Calu3 (cell line): ENCODE measurements at places on chromosomes 3 and 15. TPM values are rescaled to one million over a fixed set of nuclear protein-coding genes. Genes with fewer than 3 reads are reported as not detected.
A peak's percentile ranks its signal among the peaks of the same experiment; 100 is the strongest.

CSPG4 gene
- total RNA-seq = 0.05 TPM in 1 of 2 replicates, not detected in the other

C3orf49 gene
- total RNA-seq = not detected in 2 replicates

ARNT2 gene
- 1.3 and 3.6 TPM in 2 replicates for total RNA-seq

MRAS gene
- total RNA-seq = 12.7 and 13.2 TPM in 2 replicates

AADACL2 gene
- total RNA-seq = not detected in 2 replicates

PTX3 gene
- 1.8 and 2.9 TPM in 2 replicates for total RNA-seq

- no peak overlapping the region for H3K27ac ChIP-seq
- no peaks in the 10 kb centered on the region for H3K36me3 ChIP-seq
- H3K4me1 ChIP-seq = no peaks in the 10 kb centered on the region
- H3K27me3 ChIP-seq = no peaks in the 10 kb centered on the region
- DNase-seq = no peak
Observed at GRCh38 chr3:87848003-87848402, 210.8 kb downstream of the CGGBP1 start.

DNA sequence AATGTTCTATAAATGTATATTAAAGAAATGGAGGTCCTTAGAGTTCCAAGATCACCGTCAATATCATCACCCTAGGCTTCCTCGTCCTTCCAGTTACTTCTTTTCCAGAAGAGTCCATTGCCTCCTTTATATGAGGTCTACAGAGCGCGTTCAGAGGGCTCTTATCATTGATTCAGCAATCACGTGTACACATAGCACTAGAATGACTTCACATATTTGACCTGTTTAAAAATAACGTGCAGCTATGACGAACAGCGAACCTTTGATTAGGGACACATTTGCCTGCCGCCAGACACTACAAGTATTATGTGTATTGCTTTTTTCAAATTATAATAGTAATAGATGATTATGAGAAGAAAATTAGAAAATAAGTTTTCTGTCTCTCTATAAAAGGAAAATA, 26.0 kb downstream of the IGF1R start:
- no peak for DNase-seq
- no peak overlapping the region for H3K4me3 ChIP-seq
- peaks cover 53% of the 10 kb centered on the region for H3K4me1 ChIP-seq
- no peaks in the 10 kb centered on the region for H3K27me3 ChIP-seq
- peak overlapping the region; percentile 14 for H3K27ac ChIP-seq
- H3K36me3 ChIP-seq = peaks cover 5% of the 10 kb centered on the region

- DNase-seq = no peak
- no peak overlapping the region for H3K27ac ChIP-seq
- H3K4me3 ChIP-seq = no peak overlapping the region
- H3K4me1 ChIP-seq = no peaks in the 10 kb centered on the region
- H3K27me3 ChIP-seq = no peaks in the 10 kb centered on the region
Observed at GRCh38 chr15:25989327-25989726, 126.2 kb upstream of the ATP10A start.

- DNase-seq = no peak
- no peak overlapping the region for H3K27ac ChIP-seq
- no peak overlapping the region for H3K4me3 ChIP-seq
- H3K36me3 ChIP-seq = no peaks in the 10 kb centered on the region
- peaks cover 21% of the 10 kb centered on the region for H3K27me3 ChIP-seq
Observed at GRCh38 chr3:134938029-134938525, 143.0 kb downstream of the EPHB1 start.

GRCh38 chr15:95718441-95718840, 612.1 kb upstream of the NR2F2 start:
- no peak overlapping the region for H3K27ac ChIP-seq
- no peaks in the 10 kb centered on the region for H3K27me3 ChIP-seq
- no peak for DNase-seq
- H3K4me3 ChIP-seq = no peak overlapping the region

DNA sequence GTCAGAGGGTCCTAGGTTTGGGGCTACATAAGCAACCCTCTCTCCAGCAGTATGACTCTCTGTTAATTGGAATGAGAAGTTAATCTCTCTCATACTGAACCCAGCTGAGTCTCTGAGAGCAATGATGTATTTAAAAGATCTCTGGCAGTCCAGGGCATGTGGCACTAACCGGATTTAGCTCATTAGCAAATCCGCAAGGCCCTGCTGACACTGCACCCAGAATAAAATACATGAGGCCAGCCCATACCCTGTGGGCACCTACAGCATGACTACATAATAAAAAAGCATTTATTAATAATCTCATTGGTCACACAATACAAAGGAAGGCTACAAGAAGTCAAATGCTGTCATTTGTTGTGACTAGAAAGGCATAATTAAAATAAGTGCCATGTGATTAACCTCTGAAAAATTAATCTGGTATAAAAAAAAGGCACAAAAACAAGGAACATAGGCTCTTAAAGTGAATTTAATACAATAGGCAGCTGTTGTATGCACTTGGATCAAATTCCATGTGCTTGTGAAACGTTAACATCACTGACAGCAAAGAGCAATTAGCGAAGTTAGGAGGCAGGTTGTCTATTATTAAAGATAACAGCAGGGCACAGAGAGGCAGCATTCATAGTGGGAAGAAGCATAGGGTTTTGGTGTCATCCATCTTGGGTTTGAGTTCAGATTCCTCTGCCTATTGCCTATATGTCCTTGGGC, 381.2 kb downstream of the WDR72 start:
- no peaks in the 10 kb centered on the region for H3K27me3 ChIP-seq

- no peaks in the 10 kb centered on the region for H3K27me3 ChIP-seq
- no peak for DNase-seq
- H3K4me3 ChIP-seq = no peak overlapping the region
Observed at GRCh38 chr15:101013201-101013550, 94.0 kb downstream of the LRRK1 start.

GRCh38 chr15:98881526-98882520, 125.8 kb downstream of the PGPEP1L start:
- no peak overlapping the region for H3K27ac ChIP-seq
- no peak for DNase-seq
- no peak overlapping the region for H3K4me3 ChIP-seq
- H3K27me3 ChIP-seq = no peaks in the 10 kb centered on the region
- H3K36me3 ChIP-seq = no peaks in the 10 kb centered on the region
- no peaks in the 10 kb centered on the region for H3K4me1 ChIP-seq

DNA sequence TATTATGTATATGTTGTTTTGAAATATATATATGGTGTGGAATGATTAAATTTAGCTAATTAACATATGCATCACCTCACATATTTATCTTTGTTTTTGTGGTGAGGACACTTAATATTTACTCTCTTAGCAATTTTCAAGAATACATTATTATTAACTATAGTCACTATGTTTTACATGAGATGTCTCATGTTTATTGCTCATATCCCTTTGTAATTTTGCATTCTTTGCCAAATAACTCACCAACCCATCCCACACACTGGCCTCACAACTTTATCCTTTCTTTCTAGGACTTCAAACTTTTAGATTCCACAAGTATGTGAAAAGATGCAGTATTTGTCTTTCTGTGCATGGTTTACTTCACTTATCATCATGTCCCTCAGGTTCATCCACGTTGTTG, 950.2 kb upstream of the CADM2 start:
- no peaks in the 10 kb centered on the region for H3K36me3 ChIP-seq
- H3K4me3 ChIP-seq = no peak overlapping the region
- H3K27ac ChIP-seq = no peak overlapping the region
- no peaks in the 10 kb centered on the region for H3K4me1 ChIP-seq
- H3K27me3 ChIP-seq = no peaks in the 10 kb centered on the region

DNA sequence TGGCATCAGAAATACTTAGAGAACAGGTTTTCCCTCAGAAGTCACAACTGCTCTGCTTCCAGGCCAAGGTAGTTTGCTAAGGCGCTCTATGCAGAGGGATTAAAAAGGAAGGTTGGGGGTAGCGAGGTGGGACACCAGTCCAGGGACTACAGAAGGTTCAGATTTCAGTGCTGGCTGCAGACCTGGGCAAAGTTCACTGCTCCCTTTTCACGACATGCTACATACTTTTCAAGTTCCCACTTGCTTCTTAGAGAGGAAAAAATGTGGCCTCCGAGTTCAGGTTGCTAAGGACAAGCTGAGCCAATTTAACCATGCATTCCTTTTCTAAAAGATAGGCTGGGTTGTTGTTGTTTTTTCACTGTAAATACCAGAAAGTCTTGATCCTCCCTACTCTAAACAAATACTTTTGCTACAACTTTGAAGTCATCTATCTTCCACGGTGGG, 158.6 kb upstream of the NR2F2 start:
- H3K4me1 ChIP-seq = peaks cover 12% of the 10 kb centered on the region
- no peak overlapping the region for H3K27ac ChIP-seq
- no peaks in the 10 kb centered on the region for H3K27me3 ChIP-seq
- H3K36me3 ChIP-seq = no peaks in the 10 kb centered on the region
- H3K4me3 ChIP-seq = no peak overlapping the region
- peak; percentile 55 for DNase-seq

DNA sequence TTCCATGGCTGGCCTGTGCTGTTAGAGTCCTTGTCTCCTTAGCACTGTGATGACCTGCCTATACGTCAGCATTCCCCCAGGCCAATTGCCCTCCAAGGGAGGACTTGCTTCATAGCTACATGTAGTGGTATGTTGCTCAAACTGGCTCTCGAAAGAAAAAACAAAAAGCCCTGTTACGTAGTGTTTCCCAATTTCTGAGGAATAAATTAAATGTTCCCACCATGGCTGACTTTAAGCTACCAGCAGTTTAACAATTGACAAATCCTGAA, 54.6 kb downstream of the WNT7A start:
- H3K4me3 ChIP-seq = no peak overlapping the region
- peaks cover 8% of the 10 kb centered on the region for H3K4me1 ChIP-seq
- H3K27me3 ChIP-seq = no peaks in the 10 kb centered on the region
- no peak overlapping the region for H3K27ac ChIP-seq
- DNase-seq = no peak

- H3K27ac ChIP-seq = no peak overlapping the region
- H3K4me3 ChIP-seq = no peak overlapping the region
- no peaks in the 10 kb centered on the region for H3K27me3 ChIP-seq
Observed at GRCh38 chr15:48360841-48361240, 29.6 kb downstream of the DUT start.

DNA sequence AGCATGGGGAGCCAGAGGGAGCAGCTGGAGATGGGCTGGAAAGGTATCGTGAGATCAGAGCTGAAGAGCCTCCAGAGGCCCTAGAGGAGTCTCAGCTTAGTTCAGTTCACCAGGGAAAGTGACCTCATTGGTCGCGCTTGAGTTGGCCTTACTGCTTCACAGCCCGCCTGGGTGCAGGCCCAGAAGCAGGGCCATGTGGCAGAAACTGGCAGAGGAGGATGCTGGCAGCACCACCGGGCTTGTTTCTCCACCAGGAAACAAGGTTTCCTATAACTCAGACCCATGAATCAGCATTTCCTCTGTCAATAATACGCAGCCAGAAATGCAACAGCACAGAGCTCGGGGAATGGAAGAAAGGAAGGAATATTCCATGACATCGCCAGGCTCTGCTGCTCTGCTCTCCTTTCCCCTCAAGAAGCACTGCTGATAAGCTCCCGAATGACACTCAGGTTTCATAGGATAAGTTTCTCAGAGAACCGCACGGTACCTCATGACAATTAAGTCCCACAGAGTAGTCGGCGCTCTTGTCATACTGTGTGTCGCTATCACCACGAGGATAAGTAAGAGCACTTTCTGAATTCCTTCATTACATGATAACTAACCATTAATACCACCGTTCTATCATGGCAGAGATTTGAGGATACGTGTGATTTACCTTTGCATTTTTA, 147.1 kb upstream of the LPP start:
- DNase-seq = no peak
- H3K27me3 ChIP-seq = no peaks in the 10 kb centered on the region
- H3K27ac ChIP-seq = no peak overlapping the region
- H3K4me1 ChIP-seq = peaks cover 30% of the 10 kb centered on the region
- peaks cover 5% of the 10 kb centered on the region for H3K36me3 ChIP-seq
- no peak overlapping the region for H3K4me3 ChIP-seq

DNA sequence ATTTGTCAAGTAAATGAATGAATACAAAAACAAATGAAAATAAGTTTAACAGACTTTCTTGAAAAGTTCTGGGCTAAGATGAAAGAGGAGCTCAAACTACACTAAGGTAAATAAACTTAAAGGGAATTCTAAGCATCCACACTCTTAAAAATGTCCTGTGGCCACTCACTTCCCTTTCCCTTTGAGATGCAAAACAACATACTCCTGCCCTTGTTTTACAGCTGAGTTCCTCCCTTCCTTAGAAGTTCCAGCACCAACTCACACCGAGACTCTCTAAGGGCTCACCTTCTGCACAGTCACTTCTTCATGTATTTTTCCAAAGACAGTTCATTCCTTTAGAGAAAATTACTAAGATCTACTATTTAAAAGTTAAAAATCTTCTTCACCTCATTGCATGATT, 123.3 kb upstream of the CMC1 start:
- H3K27ac ChIP-seq = no peak overlapping the region
- H3K4me1 ChIP-seq = no peaks in the 10 kb centered on the region
- no peaks in the 10 kb centered on the region for H3K36me3 ChIP-seq
- DNase-seq = no peak
- H3K27me3 ChIP-seq = no peaks in the 10 kb centered on the region

- peaks cover 12% of the 10 kb centered on the region for H3K4me1 ChIP-seq
- H3K4me3 ChIP-seq = no peak overlapping the region
- peaks cover 5% of the 10 kb centered on the region for H3K36me3 ChIP-seq
- H3K27ac ChIP-seq = no peak overlapping the region
Observed at GRCh38 chr3:128413413-128414205, 53.1 kb downstream of the DNAJB8 start.

- H3K4me3 ChIP-seq = no peak overlapping the region
- H3K36me3 ChIP-seq = no peaks in the 10 kb centered on the region
- no peaks in the 10 kb centered on the region for H3K4me1 ChIP-seq
Observed at GRCh38 chr3:72496051-72496670, 352.1 kb downstream of the SHQ1 start.

GRCh38 chr3:2659896-2660295, 450.3 kb downstream of the IL5RA start:
- H3K36me3 ChIP-seq = no peaks in the 10 kb centered on the region
- no peak overlapping the region for H3K27ac ChIP-seq
- DNase-seq = no peak
- H3K4me1 ChIP-seq = no peaks in the 10 kb centered on the region

- H3K4me3 ChIP-seq = no peak overlapping the region
- H3K27ac ChIP-seq = no peak overlapping the region
- peaks cover 98% of the 10 kb centered on the region for H3K27me3 ChIP-seq
- DNase-seq = no peak
Observed at GRCh38 chr15:92429378-92430068, 35.8 kb downstream of the ST8SIA2 start.

- peaks cover 36% of the 10 kb centered on the region for H3K36me3 ChIP-seq
- H3K27me3 ChIP-seq = no peaks in the 10 kb centered on the region
- peak overlapping the region; percentile 90 for H3K27ac ChIP-seq
- peak overlapping the region; percentile 49 for H3K4me3 ChIP-seq
- peaks cover 100% of the 10 kb centered on the region for H3K4me1 ChIP-seq
Observed at GRCh38 chr15:91946581-91947292, 93.2 kb downstream of the SLCO3A1 start.

- H3K4me3 ChIP-seq = no peak overlapping the region
- H3K27ac ChIP-seq = no peak overlapping the region
- no peaks in the 10 kb centered on the region for H3K4me1 ChIP-seq
- DNase-seq = peak; percentile 58
- H3K27me3 ChIP-seq = peaks cover 100% of the 10 kb centered on the region
- no peaks in the 10 kb centered on the region for H3K36me3 ChIP-seq
Observed at GRCh38 chr15:77654975-77655374, 22.3 kb upstream of the LINGO1 start.
